ENCODE measurements at places on chromosomes 1 and 21.
A peak's percentile ranks its signal among the peaks of the same experiment; 100 is the strongest.

DNA sequence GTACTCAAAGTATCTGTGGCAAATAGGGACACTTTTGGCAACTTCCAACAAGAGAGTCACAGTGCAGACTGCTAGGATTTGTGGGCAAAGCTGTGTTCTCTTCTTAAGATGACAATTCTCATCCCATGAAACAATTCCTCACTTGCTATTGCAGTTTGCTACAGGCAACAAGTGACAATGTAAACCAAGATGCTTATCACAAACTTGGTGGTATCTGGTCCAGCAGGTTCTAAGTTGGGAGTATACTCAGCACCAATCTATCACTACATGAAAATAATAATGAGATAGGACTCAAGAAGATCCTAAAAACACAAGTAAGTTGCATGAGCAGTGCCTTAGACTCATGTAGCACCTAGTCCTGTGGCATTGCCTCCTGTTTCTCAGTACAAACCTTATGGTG is 3.4 kb upstream of the OVAAL start:
- H3K4me3 ChIP-seq = no peak overlapping the region
- H3K4me1 ChIP-seq = no peaks in the 10 kb centered on the region
- no peak for DNase-seq
- no peaks in the 10 kb centered on the region for H3K36me3 ChIP-seq
- H3K27ac ChIP-seq = no peak overlapping the region

GRCh38 chr21:28554660-28555475 is 437.8 kb downstream of the LTN1 start:
- no peak overlapping the region for H3K27ac ChIP-seq
- H3K36me3 ChIP-seq = no peaks in the 10 kb centered on the region
- no peak overlapping the region for H3K4me3 ChIP-seq
- no peaks in the 10 kb centered on the region for H3K27me3 ChIP-seq
- H3K4me1 ChIP-seq = no peaks in the 10 kb centered on the region

- H3K27ac ChIP-seq = no peak overlapping the region
- H3K36me3 ChIP-seq = no peaks in the 10 kb centered on the region
- H3K4me1 ChIP-seq = no peaks in the 10 kb centered on the region
- DNase-seq = no peak
Measured at GRCh38 chr1:103459346-103459745, 66.2 kb upstream of the RNPC3 start.

DNA sequence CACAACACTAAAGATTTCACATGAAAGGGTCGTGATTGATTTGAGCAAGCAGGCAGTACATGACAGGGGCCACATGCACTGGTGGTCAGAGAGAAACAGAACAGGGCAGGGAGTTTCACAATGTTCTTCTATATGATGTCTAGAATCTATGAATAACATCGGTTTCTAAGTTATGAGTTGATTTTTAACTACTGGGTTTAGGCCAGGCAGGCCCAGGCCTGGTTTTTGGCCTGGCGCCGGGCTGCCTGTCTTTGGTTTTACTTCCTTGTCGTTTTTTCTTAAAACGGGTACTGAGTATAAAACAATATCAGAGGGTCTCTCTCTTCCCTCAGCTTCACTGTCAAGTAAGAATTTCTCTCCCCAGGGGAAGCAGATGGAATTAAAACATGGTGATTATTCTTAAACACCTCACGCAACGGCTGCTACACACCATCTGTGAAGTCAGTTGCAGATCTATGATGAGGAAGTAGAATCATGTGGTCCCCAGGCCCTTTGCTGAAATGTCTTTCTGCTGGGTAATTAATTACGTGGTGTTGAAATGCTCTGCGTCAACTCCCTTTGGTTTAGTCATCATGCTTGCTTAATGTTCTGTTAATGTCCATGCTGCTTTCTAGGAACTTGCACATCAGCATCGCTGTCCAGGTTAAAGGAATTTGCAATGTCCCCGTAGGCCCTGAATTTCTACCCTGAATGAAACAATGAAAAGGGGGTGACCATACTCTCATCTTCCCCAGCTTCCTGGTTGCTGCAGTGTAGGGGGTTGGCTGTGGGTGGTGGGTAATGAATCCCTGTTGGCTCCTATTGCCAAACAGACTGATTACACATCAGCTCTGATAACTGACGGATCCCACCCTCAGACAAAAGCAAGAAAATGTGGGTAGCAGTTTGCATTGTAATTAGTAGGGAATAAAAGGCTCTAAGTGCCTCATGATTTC is 70.3 kb downstream of the SERINC2 start:
- no peaks in the 10 kb centered on the region for H3K4me1 ChIP-seq
- no peaks in the 10 kb centered on the region for H3K27me3 ChIP-seq
- no peaks in the 10 kb centered on the region for H3K36me3 ChIP-seq
- no peak for DNase-seq
- H3K27ac ChIP-seq = no peak overlapping the region
- no peak overlapping the region for H3K4me3 ChIP-seq

DNA sequence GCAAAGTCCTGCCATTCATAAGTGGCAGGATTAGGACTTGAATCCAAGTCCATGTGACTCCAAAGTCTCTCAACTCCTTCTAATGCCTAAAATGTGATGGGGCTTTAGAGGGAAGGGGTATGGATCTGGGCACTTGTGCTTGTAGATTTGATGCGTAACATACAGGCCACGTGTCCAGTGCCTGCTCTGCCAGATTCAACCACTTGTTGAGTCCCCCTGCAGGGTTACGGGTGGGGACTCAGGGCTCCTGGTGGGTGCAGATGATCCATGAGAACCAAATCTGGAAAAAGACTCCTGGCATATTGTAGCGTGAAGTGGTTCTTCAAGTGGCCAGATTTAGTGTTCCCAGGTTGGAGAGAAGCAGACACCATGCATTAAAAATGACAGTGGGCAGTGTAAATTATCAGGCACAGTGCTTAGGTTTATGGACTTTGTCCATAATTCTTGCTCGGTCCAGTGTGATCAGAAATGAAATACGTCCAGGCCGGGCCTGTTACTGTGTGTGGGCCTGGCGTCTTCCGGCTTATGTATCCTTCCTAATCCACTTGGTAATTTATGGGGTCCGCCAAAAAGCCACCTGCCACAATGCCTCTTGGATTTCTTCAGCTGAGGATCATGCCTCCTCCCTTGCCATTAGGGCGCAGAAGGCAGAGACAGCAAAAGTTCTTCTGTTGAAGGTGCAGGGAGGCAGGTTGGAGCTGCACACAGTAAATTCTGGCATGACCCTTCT is 51.2 kb upstream of the LRP8 start:
- no peaks in the 10 kb centered on the region for H3K4me1 ChIP-seq
- no peak overlapping the region for H3K4me3 ChIP-seq
- DNase-seq = peak; percentile 3

GRCh38 chr21:39148975-39149374 is 34.3 kb downstream of the PSMG1 start:
- H3K36me3 ChIP-seq = no peaks in the 10 kb centered on the region
- no peak for DNase-seq

Measured in ovary (tissue), 10 donors.